ENCODE measurements at places on chromosomes 1 and 21.

DNA sequence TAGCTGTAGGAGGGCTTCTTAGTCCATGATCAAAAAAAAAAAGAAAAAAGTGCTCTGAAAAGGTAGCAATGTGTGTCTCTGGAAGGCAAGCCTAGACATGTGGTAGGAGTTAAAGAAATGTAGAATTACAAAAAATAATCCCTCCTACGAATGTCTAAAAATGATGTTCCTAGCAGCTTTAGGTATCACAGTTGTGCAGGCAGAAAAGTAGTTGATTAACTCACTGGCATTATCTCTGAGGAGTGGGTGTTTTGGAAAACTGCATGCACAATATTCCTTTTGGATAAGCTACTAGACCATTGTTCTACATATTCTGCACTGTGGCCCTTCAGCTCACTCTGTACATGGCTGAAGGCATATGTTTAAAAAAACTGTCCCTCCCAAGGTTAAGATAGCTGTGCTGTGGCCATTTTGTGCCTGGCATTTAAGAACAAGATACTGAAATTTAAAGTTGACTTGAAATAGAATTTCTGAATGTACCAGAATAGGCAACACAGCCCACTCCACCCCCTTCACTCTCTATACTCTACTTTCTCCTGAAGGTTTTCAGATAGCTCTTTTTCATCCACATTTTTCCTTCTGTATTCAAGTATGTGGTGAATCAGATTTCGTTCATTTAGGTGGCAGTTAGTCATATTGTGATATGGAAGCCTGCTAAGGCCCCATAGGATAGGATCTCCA is 463.9 kb upstream of the LRRC7 start:
- DNase-seq: no peak

- DNase-seq: no peak
Measured at GRCh38 chr1:53669621-53670191, 69.3 kb downstream of the GLIS1 start.

- DNase-seq: no peak
Measured at GRCh38 chr1:234535763-234536515, 57.0 kb upstream of the TARBP1 start.

DNA sequence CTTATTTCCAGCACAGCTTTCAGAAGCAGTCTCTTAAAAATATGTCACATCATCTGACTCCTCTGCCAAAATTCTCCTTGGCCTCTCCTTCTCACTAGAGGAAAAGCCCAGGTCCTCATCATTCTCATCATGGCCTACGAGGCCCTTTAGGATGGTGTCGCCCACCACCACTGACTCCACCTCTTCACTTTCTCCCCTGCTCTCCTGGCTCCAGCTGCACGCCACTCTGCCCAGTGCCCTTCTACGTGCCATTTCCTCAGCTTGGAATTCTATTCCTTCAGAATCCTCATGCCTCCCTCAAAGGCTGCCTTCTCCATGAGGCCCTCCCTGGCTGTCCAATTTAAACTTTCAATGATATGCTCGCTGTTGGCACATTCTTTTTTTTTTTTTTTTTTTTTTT is 25.3 kb upstream of the BTG2 start:
- DNase-seq: no peak

- DNase-seq: no peak
Measured at GRCh38 chr1:104592926-104593325, 843.2 kb downstream of the AMY1C start.

DNA sequence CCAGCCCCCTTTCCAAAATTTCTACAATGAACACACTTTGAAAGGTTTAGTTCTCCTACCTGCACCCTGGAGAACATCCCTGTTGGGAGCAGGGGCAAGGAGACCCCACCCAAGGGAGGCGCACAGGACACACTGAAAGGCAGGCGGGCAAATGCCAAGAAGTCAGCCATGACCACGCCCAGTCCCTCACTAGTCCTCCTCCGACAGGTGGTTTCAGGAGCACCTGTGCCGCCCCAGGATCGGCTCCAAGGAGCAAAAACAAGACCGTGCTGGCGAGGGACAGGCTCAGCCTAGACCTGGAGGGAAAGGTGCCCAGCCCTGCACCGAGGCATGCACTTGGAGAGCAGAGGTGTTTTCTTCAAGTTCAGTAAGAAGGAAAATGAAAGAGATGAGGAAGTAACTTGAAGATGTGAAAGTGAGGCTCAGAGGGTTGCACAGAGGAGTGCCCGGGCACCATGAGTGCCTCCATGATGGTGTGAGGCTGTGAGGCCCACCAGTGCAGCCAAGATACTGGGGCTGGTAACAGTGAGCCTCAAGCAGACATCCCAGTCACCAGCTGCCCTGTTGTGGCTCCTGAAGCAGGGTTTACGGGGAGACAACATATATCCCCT is 19.6 kb upstream of the NADK start:
- no peak for DNase-seq

- DNase-seq: no peak
Measured at GRCh38 chr1:199010933-199011332, 372.1 kb downstream of the PTPRC start.

DNA sequence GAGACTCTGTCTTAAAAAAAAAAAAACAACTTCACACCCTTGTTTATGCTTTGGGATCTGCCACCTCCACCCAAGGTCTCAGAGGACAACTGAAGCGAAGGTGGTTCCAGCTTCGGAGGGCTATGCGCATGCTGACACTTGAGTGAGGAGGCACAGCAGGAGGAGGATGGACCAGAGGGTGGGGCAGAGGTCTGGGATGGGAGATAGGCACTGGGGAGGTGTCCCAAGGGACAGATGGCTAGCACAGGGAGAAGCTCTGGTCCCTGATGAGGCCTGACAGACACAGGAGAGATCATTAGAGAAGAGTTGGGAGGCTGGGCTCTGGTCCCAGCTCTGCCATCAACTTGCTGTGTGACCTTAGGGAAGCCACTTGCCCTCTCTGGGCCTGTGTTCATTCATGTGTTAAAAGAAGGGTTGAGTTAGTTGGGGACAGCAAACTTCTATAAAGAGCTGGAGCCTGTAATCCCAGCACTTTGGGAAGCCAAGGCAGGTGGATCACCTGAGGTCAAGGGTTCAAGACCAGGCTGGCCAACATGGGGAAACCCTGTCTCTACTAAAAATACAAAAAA is 16.8 kb downstream of the E2F2 start:
- no peak for DNase-seq

GRCh38 chr1:208410409-208410808 is 166.2 kb upstream of the PLXNA2 start:
- no peak for DNase-seq

GRCh38 chr1:232561381-232561780 is 68.6 kb downstream of the SIPA1L2 start:
- DNase-seq: no peak

DNA sequence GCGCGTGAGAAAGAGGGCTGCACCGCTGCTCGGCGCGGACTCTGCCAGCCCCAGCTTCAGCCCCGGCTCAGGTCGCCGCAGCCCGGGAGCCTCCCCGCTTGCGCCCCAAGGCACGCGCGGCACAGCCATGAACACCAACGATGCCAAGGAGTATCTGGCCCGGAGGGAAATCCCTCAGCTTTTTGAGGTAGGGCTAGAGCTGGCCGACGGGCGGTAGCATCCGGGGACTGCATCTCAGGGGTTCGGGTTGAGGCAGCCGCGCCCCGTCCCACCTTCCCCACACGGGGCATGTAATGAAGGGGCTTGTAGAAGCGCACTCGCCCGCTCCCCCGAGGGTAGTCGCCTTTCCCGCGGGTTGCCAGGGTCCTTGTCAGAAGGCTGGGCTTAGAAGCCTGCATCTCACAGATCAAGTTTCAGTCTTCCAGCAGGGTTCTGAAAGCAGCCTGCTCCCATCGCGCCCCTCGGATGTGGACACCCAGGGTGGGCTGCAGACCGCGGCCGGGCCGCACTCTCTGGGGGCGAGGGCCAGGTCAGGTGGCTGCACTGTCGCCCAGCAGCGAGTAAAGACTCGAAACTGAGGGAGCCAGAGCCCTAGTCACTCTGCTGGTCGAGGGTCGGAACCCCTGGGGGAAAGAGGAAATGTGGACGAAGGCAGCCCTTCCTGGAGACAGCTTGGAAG is 507 bp downstream of the AK5 start:
- peak; percentile 56 for DNase-seq

DNA sequence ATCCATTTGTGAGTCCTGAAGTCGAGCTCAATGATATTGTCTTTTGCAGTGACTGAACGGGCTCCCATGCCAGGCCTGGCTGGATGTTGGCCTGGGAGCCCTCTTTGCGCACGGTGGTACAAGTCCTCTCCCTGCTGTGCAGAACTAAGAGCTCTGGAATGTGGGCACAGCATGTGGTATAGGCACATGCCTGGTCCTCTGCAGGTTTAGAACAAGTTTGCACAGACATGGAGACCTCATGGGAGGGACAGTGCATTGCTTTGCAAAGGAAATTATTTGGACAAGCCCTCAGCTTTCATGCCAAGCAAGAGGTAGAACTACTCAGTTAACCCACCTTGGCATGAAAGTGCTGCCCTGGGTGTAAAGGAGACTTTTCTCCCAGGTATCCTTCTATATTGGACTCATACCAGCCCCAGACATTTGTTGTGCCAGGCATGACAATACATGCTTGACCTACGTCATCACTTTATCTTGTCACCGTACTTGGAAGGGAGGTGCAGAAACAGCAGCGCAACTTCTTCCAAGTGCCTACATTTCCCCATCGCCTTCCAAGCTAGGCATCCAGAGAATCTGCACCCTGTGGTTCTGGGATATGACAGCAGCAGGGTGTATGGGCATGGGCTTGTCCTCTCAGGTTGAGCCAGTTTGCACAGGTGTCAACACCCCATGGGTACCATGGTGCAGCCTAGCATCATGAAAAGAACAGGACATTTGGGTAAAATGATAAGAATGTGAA is 37.6 kb upstream of the MRPS6 start:
- no peak for DNase-seq

DNA sequence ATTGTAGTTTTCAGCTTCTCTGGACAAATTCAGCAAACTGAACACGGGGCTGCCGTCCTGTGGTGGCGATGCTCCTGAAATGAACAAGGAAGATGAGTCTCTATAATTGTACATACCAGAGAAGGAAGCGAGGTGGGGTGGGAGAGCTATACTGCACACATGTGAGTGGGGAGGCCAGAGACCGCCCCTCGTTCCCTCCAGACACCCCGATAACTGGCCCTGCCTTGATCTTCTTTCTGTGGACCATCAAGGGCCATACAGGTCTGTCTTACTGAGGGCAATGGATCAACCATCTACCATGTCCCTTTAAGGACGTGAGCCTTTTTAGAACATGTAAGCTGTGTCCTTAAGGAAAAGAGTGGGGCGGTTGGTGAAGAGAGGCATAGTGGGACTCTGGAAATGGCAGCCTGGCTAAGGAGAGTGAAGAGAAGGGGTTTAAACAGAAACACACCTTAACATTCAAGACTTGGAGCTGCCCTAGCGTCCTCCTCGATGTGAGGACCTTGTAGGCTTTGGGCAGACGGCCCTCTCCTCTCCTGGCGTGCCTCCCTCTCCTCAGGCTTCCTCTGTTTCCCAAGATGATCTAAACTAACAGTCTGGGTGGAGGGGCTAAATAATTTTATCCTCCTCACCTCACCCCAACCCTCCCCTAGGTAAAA is 5.8 kb downstream of the PLEKHO1 start:
- DNase-seq: no peak

DNA sequence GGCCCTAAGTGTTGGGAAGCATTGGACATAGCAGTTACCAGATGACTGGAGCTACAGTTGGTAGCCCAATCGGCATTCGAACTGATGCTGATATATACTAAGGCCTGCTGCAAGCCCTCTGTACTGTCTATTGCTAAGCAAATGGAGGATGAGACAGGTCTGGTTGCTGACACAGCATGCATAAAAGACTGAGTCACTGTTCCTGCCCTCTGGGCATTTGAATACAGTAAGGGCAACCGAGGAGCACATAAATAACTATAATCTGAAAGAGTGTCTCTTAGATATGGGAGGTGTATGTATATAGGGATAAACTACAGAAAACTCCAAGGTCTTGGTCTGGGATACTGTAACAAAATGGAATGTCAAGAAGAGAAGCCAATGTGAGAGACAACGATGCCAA is 16.8 kb upstream of the MARK1 start:
- DNase-seq: no peak

GRCh38 chr21:26982767-26983166 is 15.9 kb upstream of the ADAMTS5 start:
- no peak for DNase-seq

GRCh38 chr1:64194168-64195080 is 9.0 kb upstream of the UBE2U start:
- no peak for DNase-seq

GRCh38 chr1:188402986-188403385 is 1574.2 kb downstream of the PLA2G4A start:
- no peak for DNase-seq

DNA sequence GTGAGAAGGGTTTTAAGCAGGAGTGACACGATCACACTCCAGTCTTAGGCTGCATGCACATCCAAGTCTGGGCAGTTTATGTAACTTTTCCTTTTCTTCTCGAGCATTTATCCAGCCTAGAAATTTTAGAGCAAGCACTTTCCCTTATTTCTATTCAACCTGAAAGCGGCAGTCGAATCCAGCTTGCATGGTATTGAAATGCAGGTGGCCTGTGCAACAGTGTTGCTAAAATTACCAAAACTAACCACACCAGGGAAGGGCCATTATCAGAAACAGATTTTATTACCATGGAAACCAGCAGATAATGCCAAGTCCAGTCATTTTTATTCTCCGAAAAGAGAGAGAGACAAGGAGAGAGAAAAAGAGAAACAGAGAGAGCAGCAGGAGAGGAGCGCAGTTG is 179.9 kb upstream of the ZC3H12A start:
- no peak for DNase-seq

GRCh38 chr1:213602796-213603486 is 384.8 kb upstream of the PROX1 start:
- no peak for DNase-seq

DNA sequence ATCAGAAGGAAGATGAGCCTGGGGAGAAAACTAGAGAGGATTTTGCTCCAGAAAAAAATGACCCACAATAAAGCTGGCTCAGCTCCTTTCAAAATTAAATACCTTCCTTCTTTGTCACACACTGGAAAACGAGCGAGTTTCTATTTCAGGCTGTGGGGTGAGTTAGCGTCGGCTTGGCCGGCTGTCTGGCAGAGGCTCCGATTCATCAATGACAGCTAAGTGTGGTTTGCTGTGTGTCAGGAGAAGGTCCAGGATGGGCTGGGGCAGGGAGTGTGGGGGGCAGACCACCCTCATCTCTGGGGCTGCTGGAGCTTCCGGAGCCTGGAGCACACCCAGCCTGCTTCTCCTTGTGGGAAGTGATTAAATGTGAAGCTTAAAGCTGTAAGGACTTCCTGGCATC is 120.2 kb downstream of the ETS2 start:
- no peak for DNase-seq
